Activated CD4-positive, alpha-beta T cell treated with anti-CD3 and anti-CD28 coated beads for 36 hours (primary cell): ENCODE measurements at places on chromosomes 11 and 22. TPM values are rescaled to one million over a fixed set of nuclear protein-coding genes. Genes with fewer than 3 reads are reported as not detected.

DNA sequence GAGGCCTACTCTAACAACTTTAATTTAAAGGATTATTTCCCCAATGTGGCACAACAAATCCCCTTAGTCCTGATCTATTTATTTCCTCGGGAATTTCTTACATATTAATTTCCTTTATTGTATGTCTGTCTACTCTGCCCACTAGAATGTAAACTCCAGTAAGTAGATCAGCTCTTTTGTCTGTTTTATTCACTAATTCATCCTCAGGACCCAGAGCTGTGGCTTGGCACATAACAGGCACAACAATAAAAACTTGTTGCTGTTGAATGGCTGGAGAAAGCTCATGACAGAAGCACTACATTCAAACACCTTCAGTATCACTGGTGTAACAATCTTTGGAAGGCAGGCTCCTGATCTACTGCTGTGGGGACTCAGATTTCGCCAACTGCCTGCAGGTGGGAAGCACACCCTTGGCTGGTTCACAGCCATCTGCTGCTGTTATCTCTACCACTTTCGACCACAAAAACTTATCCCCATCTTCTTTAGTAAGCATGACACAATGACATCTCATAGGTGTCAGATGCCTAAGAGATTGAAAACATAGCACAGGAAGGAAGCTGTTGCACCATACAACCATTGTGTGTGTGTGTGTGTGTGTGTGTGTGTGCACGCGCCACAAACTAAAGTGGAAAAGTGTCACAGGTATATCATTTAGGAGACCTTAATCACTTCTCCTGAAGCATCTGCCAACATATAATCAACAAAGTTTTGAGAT, 11.9 kb downstream of the HIRA start:
- peak; percentile 65 for DNase-seq

GRCh38 chr11:34749666-34750659, 129.1 kb downstream of the EHF start:
- no peak for DNase-seq

DNA sequence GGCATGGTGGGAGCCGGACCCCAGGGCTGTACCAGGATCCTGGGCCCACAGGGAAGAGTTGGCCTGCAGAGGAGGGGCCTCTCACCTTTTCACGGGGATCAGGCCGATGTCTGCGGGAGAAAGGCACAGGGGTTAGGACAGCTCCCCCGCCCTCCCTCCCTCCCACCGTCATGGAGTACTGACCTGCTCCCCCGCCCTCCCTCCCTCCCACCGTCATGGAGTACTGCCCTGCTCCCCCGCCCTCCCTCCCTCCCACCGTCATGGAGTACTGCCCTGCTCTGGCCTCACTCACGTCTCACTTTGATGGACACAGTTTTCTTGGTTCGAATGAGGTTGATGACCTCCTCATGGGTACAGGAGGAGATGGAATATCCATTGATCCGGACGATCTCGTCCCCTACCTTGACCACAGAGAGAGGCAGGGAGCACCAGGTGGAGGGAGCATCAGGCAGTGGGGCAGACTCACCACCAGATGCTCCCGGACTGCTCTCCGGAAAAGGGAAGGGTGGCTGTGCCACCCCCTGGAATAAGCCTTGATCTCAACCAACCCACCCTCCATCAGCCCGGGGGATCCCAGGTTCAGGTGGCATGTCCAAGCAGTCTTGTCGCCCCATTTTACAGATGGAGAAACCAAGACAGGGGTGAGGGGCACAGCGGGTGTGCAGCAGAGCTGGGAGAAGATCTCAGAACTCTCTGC, 17.1 kb downstream of the USH1C start:
- DNase-seq, result no peak

GRCh38 chr11:102287964-102288724, 29.1 kb upstream of the BIRC3 start:
- DNase-seq, result peak; percentile 50

- peak; percentile 87 for DNase-seq
Measured at GRCh38 chr11:122781378-122782195, 56.7 kb upstream of the CRTAM start.

GRCh38 chr22:23117891-23118646, 23.7 kb downstream of the RSPH14 start:
- DNase-seq, result no peak

- DNase-seq, result peak; percentile 68
Measured at GRCh38 chr11:11148104-11148509, 204.9 kb downstream of the CSNK2A3 start.

- no peak for DNase-seq
Measured at GRCh38 chr11:71078482-71078881, 173.9 kb downstream of the SHANK2 start.

- DNase-seq, result no peak
Measured at GRCh38 chr11:106409222-106409621, 331.8 kb downstream of the AASDHPPT start.

GRCh38 chr11:65551572-65552387, 6.4 kb downstream of the LTBP3 start:
- DNase-seq, result peak; percentile 79

- DNase-seq, result no peak
Measured at GRCh38 chr22:29820961-29821290, 17.1 kb downstream of the ASCC2 start.

DNA sequence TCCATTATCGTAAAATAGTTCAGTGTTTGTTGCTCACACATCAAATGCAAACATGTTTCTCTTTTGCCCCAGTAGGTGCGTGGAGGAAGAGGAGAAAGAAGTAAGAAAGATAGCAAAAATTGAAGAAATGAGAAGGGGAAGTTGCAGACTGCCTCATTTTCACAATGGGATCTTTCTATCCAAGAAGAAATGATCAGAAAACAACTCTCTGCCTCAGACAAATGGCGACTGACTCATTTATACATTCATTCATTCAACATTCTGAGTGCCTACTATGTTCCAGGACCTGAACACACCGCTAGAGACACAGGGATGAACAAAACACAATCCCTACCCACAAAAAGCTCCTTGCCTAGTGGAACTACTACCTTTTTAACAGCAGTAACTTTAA, 367 bp downstream of the HPS5 start:
- DNase-seq, result no peak

GRCh38 chr11:121944556-121945230, 171.3 kb downstream of the BLID start:
- no peak for DNase-seq

The TNNT3 gene
- total RNA-seq, result 2.1 TPM

The NCAM1 gene
- 0.09 TPM for total RNA-seq

The OR8D4 gene
- not detected for total RNA-seq

The KCNA4 gene
- total RNA-seq, result not detected

The FGF19 gene
- total RNA-seq, result 0.09 TPM

The ZBTB44 gene
- total RNA-seq, result 49.4 TPM
